ENCODE measurements at places on chromosomes 7 and 10.

GRCh38 chr7:44759246-44759645 is 10.6 kb downstream of the ZMIZ2 start:
- no peak for DNase-seq

DNA sequence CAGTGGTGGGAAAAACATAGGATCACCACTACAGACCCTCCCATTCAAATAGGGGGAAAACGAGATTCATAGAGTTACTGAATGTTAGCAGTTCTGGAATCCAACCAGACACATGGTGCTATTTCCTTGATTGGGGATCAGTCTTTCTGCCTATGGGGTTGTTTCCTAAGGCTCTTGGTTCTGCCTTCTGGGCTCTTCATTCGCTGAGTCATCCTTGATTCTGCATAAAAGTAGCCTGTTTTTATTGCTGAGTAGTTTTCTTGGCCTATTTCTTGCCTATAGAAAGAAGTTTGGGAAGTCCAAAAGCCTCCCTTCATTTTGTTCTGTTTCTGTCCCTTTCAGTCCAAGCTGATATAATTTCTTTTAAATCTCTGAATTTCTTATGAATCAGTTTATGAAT is 99.3 kb upstream of the OIT3 start:
- no peak for DNase-seq

GRCh38 chr10:100100651-100101184 is 19.0 kb upstream of the CPN1 start:
- peak; percentile 31 for DNase-seq

GRCh38 chr7:3880228-3880987 is 579.4 kb downstream of the SDK1 start:
- no peak for DNase-seq

DNA sequence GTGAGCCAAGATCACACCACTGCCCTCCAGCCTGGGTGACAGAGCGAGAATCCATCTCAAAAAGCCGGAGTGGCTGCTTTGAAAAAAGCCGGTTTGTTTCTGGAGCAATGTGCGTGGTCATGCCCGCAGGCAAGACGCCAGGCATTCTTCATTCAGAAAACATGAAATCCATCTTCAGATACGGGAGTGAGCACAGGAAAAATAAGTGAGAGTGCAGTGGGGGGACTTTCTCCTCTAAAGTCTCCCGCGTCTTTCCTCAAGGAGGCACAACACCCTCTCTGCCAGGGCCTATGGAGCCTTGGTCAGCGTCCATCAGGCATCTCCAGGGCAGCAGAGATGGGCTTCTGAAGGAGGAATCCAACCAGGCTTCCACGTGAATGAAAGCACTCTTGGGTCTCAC is 62.3 kb upstream of the DGKI start:
- no peak for DNase-seq

DNA sequence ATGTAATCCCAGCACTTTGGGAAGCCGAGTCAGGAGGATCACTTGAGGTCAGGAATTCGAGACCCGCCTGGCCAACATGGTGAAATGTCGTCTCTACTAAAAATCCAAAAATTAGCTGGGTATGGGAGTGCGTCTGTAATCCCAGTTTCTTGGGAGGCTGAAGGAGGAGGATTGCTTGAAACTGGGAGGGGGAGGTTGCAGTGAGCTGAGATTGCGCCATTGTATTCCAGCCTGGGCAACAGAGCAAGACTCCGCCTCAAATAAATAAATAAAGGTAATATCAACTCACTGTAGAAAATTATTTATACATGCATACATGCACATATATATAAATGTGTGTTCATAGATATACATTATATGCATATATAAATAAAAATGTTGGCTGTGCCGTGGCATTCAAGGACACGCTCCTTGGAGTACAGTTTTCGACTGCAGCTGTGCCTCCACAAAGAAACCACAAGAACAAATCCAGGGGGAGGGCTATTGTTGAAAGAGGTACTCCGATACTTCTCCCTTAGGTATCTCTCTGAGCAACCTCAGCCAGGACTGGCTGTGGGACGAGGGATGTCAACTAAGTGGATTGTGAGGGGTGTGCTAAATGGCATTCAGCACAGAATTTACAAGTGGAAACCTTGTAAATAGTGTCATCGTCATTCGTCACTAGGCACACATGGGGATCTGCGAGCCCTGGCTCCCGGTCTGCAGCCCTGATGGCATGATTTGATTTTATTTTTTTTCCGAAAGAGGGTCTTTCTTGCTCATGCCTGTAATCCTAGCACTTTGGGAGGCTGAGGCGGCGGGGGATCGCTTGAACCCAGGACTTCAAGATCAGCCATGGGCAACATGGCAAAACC is 49.3 kb downstream of the HIP1 start:
- DNase-seq: no peak

DNA sequence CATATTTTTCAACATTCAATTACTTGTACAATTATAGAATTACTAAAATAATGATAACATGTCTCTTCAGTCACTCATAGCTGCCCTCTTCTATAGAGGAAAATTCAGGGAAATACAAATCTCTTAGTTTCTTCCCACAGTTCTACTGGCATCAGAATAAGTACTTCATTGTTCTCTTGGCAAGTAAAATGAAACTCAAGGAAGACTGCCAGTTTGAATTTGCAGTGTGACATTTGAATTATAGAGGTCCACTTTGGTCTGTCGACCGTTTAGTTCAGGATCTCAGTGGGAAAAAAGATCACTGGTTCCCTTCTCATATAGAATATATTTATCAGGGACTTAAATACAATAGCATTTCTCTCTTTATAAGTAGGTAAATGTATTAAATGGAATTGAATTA is 114.5 kb downstream of the PON1 start:
- no peak for DNase-seq

GRCh38 chr7:81515009-81515408 is 254.8 kb downstream of the HGF start:
- peak; percentile 99 for DNase-seq

- no peak for DNase-seq
Measured at GRCh38 chr7:27427416-27427815, 184.8 kb downstream of the EVX1 start.

DNA sequence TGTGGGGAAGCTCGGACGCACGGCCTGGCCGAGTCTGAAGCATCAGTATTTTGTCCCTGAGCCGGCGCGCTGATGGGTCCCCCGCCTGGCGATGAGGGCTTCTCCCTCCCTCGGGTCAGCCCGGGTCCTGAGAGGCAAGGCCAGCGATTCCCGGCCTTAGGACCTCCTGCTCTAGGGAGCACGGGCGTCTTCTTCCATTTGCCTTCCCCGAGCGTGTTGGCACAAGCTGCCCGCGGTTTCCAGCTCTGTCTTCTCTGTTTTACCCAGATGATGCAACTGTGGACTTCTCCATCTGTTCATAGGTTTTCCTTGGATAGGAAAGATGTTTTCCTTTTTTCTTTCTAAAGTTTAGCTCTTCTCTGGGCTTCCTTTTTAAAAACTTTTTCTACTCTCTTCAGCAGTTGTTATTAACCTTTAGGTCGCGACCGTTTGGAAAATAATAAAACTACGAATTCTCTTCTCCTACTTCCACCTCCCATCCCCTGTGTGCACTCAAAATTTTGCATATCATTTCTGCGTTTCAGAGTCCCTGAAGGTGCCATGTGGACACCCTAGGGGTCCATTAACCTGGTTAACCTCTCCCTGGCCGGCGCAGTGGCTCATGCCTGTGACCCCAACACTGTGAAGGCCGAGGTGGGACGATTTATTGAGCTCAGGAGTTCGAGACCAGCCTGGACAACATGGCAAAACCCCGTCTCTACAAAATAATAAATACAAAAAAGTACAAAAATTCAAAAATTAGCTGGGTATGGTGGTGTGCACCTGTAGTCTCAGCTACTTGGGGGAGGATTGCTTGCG is 1.4 kb upstream of the SLC25A28 start:
- DNase-seq: no peak

DNA sequence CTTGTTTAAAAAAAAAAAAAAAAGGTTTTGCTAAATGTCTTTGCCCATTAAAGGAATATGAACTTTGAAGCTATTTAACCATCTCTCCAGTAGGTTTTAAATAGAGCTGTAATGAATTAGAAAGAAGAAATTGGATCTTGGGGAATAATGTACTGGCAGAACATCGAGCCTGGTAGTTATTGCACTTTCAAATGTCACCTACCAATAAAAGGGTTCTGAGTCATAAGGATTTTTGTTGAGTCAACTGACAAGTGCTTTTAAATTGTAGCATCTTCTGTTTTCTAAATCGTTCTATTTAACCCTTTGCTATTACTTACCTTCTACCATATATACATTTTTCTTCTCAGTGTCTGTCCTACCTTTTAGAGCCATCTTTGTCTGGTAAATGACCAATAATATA is 10.7 kb downstream of the CUTC start:
- DNase-seq: peak; percentile 37

- DNase-seq: no peak
Measured at GRCh38 chr7:139264220-139264619, 33.2 kb downstream of the UBN2 start.

GRCh38 chr7:44884621-44885393 is 523 bp downstream of the PURB start:
- DNase-seq: peak; percentile 78

- peak; percentile 88 for DNase-seq
Measured at GRCh38 chr10:3805201-3805790, 20.3 kb upstream of the KLF6 start.

All from RKO (cell line).